ENCODE measurements at places on chromosomes 7 and 10. TPM values are rescaled to one million over a fixed set of nuclear protein-coding genes. Genes with fewer than 3 reads are reported as not detected.

- no peak for DNase-seq
Measured at GRCh38 chr7:28596245-28596935, 184.1 kb downstream of the CREB5 start.

GRCh38 chr7:112042631-112043030, 163.6 kb downstream of the DOCK4 start:
- no peak for DNase-seq

GRCh38 chr7:149569025-149569725, 71.6 kb upstream of the ZNF746 start:
- DNase-seq = no peak

DNA sequence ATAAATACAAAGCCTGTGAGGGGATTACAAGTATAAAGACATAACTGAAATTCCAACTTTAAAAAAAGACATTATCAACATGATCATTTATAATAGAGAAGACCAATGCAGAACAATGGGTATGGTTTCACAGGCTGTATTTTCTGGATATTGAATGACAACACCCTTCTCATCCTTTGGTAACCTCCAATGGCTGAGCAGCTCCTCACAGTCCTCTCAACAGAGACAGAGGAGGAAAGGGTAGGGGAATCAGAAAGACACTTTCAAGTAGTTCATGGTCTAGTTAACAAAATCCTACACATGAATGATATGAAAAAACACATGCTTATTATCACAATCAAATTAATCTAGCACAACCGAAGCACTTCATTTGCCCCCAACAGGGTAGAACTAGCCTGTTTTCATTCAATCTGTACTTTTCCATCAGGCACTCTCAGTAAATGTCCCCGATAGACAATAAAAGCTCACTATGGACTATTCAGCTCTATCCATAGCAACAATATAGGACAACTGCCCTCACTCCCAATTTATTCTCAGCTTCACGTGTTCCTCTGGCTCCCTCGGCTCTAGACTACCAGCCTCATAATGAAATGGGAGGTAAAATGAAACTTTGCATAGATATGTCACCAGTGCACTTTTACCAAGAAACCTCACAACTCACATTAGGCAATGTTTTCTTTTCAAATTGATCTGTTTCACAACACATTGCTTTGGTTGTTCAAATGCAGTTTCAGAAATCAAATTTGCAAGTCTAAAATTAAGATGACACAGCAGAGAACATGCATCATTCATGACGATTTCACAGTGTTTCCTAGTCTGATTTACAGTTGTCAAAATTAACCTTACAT, 211.4 kb downstream of the THSD7A start:
- no peak for DNase-seq

GRCh38 chr7:50723173-50723572, 59.5 kb downstream of the GRB10 start:
- no peak for DNase-seq

- no peak for DNase-seq
Measured at GRCh38 chr7:5713124-5713912, 68.1 kb downstream of the RNF216 start.

GRCh38 chr10:120436439-120437112, 20.5 kb upstream of the PLPP4 start:
- no peak for DNase-seq

DNA sequence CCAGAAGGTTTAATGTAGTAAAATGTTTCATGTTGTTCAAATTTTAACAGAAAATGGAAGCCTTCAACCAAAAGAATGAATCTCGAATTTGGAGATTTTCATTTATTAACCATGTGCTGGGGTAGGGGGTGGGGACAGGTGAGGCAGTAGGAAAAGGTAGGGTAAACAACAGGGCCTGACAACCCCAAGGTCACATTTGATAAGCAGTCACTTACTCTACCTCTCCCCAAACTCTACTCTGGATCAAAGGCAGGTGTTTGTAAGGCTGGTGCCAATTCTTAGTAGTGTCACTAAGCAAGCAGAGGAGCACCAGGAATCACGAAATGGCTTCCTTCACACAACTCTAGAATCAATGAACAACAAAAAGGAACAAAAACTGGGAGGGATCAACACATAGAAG, 138.0 kb downstream of the ZFAND4 start:
- no peak for DNase-seq

DNA sequence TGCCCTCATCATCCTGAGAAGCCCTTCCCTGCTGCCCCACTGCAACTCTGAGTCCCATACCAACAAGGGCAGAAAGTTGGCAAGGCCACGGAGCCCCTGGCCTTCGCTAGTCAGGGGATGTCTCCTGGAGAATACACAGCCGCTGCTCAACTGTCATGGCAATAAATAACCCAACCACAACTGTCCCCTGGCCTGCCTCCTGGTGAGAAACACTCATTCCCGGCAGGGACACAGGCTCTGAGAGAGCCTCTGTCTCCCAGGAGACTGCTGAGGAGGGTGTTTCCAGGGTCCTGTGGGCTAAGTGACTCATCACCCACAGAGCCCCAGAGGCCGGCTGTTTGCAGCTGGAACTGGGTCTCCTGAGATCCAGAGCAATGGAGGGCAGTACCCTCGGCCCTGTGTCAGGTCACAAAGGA, 354.1 kb downstream of the TNS3 start:
- no peak for DNase-seq

DNA sequence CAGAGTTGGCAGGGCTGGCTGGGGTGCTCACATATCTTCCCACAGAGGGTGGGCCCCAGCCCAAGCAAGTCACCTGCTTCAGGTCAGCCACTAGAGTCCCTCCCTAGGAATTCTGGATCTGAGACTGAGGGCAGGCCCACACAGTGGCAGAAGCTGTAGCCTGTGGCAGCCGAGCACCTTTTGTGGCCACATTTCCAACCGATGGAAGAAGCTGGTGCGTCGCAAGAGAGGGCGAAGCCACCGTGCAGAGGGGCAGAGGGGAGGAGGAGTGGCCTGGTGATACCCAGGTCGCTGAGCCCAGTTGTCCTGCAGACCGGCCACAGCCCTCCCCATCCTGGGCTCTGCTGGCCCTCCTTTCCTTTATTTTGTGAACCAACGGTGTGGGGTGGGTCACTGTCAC, 5.3 kb downstream of the POLM start:
- no peak for DNase-seq

DNA sequence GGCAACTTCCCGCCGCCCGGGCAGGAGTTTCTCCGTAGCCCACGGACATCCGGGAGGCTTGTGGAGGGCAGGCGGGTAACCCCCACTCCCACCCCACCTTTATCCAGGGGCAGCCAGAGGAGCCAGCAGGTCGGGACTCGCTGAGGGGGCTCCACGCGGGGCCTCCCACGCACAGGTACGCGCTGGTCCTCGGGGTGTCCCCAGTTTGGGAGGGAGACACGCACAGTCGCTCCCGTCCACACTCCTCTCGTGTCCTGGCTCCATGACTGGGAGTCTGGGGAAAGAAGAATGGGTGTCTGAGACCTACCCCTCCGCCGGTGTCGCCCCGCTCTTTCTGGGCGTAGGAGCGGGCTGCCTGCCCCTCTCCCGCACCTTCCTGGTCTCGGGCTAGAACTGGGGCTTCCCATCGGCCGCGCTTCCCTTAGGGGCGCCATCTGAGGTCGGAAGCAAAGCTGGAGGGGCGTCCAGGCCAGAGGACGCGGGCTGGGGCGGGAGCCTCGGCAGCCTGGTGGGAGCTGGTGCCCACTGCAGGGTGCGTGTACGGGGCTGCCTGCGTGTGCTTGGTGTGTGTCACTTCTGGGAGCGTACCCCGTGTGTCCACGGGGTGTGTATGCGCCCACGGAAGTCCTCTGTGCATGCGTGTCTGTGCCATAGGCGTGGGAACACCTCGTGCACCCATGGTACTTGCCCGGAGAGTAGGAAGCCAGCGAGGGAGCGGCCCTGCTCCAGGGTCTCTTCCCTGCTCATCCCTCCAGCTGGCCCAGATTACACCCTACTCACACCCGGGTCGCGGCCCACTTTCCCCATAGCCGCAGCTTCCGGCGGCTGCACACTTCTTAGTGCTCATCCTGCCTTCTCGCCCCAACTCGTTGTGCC, 73.0 kb upstream of the LEP start:
- DNase-seq = no peak

- no peak for DNase-seq
Measured at GRCh38 chr10:101617102-101617823, 29.1 kb downstream of the DPCD start.

DNA sequence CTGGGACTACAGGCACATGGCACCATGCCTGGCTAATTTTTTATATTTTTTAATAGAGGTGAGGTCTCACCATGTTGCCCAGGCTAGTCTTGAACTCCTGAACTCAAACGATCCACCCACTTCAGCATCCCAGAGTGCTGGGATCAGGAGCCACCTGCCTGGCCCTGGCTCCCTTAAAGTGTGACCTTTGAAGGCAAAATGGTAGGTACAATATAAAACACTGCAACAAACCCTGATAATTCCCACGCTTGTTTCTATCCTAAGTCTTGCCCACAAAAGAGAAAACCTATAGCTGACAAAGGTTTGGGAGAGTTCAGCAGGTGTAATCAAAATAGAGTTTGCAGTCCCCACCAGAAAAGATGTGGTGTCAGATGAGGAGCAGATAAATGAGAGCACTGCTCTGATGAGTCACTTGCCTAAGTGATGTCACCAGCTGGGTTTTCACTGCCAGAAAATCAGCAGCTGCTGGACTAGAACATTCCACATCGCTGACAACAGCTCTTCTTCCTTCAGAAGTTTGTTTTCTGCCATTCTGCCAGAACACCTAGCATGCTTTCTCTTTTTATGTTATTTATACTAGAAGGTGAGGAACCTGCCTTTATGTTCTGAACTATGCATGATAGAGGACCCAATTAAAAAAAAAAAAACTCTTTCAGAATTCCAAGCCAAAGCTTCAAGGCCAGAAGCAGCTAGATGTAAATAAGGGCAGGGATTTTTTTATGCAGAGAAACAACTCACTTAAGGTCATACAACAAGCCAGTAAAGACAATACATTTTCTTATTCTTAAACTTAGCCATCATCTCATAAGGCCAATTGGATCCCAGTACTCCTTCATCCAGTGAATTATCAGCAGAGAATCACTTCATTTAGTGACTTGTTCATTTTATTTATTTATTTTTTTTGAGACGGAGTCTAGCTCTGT, 18.0 kb downstream of the PURB start:
- DNase-seq = no peak

DNA sequence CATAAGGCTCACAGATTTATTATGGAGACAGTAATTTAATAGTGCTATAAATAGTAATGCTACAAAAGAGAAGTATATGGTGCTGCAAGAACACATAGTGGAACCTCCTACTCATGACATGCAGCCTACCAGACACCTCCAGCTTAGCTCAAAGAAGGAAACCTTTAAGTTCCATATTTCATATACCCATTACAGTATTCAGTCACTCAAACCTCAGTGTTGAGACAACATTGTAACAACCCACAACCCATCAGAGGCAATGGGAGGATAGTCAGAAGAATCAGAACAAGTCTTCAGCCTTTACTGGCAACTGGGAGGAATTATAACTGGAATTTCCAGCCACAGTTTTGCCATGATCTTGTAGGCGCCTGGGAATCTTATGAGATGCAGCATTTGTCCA, 186.3 kb upstream of the VSTM2A start:
- DNase-seq = no peak

- DNase-seq = no peak
Measured at GRCh38 chr10:3549118-3549517, 235.9 kb downstream of the KLF6 start.

DNA sequence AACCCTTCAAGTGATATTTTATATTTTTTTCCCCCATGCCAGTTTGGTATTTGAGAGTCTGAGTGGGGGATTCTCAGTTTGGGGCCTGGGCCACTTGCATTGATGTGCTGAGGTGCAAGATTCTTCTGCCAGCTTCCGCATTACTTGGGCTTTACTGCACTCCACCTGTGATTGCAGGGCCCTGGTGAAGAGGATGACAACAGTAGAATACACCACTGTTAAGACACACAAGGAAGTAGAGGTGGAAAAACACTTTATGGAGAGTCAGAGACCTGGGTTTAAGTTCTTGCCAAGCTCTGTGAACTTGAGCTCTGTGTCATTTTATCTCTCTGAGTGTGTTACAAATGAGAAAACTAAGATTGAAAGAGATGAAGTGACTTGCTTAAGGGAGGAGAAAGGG, 209.4 kb downstream of the LRMDA start:
- DNase-seq = no peak

Gene CALHM1
- not detected for total RNA-seq

Gene LRRD1
- not detected for total RNA-seq

Gene TPK1
- 2.9 TPM for total RNA-seq

Gene STAG3
- total RNA-seq = 0.94 TPM

Gene PANK1
- total RNA-seq = 16.9 TPM

Gene VWDE
- total RNA-seq = not detected

Gene PAXIP1
- 5.5 TPM for total RNA-seq
